CD4-positive, CD25-positive, alpha-beta regulatory T cell (primary cell): ENCODE measurements at places on chromosomes 6 and 20. TPM values are rescaled to one million over a fixed set of nuclear protein-coding genes. Genes with fewer than 3 reads are reported as not detected.
A peak's percentile ranks its signal among the peaks of the same experiment; 100 is the strongest.

The APCDD1L gene
- not detected for total RNA-seq

The SRSF12 gene
- total RNA-seq = not detected

DNA sequence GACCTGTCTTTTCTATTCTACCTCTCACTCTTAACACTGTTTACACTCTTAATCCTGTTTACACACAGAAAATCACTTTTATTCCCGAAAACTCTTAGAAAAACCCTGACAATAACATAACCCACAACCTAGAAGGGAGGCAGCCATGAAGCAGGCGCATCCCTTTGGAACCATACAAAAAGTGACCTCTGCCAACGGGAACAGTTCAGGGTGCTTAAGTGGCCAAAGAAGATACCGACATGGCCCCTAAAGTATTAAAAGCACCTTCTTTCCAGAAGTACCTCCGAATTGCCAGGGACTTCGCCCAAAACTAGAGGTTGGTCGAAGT is 490 bp downstream of the MMUT start:
- DNase-seq = no peak

DNA sequence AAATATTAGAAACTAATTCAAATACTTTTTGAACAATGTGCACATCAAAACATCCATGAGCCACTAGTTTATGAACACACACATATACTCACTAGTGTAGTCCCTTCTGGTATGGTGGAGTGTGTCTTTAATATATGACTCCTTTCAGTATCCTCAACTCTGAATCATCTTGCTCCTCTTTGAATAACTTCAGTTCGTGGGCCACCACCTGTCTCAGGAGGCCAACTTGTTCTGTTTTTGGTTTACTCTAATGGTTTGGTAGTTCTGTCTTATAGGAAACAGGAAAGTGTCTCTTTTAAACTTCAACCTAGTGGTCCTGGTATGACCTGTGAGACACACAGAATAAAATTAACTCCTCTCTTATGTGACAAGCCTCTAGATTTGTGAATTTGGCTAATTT is 55.6 kb downstream of the ZNF292 start:
- DNase-seq = peak; percentile 26

The PACRG gene
- total RNA-seq = 0.44 TPM

GRCh38 chr6:154521412-154521811 is 10.9 kb upstream of the CNKSR3 start:
- DNase-seq = no peak

The GMPR gene
- 1.8 TPM for total RNA-seq

DNA sequence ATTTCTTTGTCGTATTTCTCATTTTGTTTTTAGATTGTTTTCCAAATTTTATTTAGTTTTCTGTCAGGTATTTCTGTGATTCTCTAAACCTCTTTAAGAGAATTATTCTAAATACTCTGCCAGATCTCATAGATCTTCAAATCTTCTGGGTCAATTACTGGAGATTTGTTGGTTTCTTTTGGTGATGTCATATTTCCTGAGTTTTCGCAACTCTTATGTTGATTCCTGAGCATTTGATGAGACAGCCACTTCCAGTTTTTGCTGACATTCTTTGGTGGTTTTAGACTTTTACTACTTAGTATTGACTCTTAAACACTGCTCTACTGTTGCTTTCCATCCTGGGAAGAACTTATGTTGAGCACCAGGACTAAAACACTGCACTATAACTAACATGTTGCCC is 21.9 kb downstream of the ADGB start:
- DNase-seq = no peak

The PTP4A1 gene
- 126 TPM for total RNA-seq

GRCh38 chr6:118875672-118876071 is 18.3 kb upstream of the ASF1A start:
- DNase-seq = no peak

- DNase-seq = no peak
These were observed 51.0 kb downstream of the SLC9A8 start for GRCh38 chr20:49863666-49864065.

GRCh38 chr20:5658912-5659345 is 91.3 kb upstream of the SHLD1 start:
- DNase-seq = peak; percentile 49

DNA sequence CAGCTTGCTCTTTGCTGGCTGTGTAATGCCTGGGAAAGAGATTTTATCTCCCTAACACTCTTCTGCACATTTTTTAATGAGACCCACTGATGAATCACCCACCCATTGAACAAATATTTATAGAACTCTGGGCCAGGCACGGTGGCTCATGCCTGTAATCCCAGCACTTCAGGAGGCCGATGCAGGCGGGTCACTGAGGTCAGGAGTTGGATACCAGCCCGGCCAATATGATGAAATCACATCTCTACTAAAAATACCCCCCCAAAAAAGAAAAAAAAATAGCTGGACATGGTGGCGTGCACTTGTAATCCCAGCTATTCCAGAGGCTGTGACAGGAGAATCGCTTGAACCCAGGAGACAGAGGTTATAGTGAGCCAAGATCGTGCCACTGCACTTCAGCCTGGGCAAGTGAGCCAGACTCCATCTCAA is 82.1 kb upstream of the SIRPA start:
- DNase-seq = no peak

- DNase-seq = no peak
These were observed 155.0 kb downstream of the CFAP61 start for GRCh38 chr20:20207291-20207690.

The SLC29A1 gene
- 2.6 TPM for total RNA-seq

DNA sequence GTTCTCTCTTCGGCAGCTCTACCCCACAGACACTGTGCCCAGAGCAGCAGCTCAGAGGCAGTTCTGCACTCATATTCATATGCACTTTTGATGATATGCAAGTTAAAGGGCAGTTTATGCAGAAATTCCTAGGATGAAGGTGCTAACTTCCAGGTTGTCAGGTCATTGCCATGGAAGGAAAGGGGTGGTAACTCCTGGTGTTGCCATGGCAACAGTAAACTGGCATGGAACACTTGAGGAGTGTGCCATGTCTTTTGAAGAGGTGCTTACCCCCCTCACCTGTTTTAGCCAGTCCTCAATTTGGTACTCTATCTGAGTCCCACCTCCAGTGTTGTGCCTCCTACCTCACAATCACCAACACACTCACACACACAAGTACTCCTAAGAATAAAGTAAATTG is 539.4 kb upstream of the BTBD3 start:
- no peak for DNase-seq

- DNase-seq = no peak
These were observed 15.2 kb downstream of the COL19A1 start for GRCh38 chr6:69881322-69882151.

GRCh38 chr6:35449287-35449881 is 2.8 kb upstream of the FANCE start:
- DNase-seq = peak; percentile 77

The ALDH8A1 gene
- 4.4 TPM for total RNA-seq

- DNase-seq = no peak
These were observed 106.5 kb upstream of the NT5E start for GRCh38 chr6:85343428-85343827.

GRCh38 chr6:142746524-142746923 is 198.5 kb downstream of the HIVEP2 start:
- DNase-seq = peak; percentile 8

The PTK6 gene
- total RNA-seq = 0.20 TPM

The SPATA25 gene
- total RNA-seq = 0.54 TPM

DNA sequence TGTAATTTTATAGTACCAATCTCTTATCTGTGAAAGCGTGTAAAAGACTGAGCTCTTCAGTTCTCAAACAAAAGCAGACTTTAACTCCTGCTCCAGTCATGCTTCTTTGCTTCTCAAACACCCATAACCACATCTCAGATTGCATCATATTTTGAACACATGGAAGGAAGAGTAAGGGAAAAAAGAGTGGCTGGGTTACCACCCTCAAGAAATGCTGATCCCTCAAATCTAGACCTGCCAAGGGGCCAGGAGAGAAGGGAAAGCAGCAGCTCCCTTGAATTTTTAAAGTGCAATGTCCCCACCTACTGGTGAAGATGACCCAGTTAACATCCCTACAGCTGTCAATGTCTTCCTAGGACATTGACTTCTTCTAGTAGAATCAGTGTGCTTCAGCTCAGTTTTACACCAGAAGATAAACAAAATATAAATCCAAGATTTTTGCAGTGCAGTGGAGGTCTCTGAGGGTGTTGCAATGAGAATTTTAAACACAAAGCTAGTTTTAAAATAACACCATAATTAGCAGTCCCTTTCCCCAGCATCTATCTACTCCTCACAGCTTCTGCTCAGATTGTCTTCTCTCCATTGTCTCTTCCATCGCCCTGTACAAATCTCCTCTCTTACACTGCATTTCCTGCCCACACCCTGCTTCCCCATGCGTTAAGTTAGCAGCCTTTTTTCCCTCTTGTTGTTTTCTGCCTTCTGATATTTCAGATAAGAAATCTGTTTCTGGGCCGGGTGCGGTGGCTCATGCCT is 22.6 kb upstream of the HLA-DQB2 start:
- peak; percentile 49 for DNase-seq

- no peak for DNase-seq
These were observed 238.8 kb upstream of the SLC35B3 start for GRCh38 chr6:8674126-8674525.

The ELOVL2 gene
- not detected for total RNA-seq
